ENCODE measurements at places on chromosomes 4 and X.

GRCh38 chr4:165325732-165326512, 1.5 kb upstream of the MSMO1 start:
- DNase-seq = peak; percentile 8

DNA sequence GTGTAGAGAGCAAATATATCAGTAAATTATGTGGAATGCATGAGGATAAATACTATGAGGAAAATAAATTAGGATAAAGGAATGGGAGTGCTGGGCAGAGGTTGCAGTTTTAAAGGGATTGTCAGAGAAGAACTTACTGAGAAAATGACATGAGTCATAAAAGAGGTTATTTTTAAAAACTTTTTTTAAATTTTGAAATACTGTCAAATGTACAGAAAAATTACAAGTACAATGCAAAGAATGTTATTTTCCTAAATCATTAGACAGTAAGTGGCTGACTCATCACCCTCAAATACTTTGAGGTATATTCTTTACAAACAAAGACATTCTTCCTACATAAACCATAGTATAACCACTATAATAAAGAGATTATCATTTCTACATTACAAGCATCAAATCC, 29.8 kb upstream of the H2AZ1 start:
- no peak for DNase-seq

DNA sequence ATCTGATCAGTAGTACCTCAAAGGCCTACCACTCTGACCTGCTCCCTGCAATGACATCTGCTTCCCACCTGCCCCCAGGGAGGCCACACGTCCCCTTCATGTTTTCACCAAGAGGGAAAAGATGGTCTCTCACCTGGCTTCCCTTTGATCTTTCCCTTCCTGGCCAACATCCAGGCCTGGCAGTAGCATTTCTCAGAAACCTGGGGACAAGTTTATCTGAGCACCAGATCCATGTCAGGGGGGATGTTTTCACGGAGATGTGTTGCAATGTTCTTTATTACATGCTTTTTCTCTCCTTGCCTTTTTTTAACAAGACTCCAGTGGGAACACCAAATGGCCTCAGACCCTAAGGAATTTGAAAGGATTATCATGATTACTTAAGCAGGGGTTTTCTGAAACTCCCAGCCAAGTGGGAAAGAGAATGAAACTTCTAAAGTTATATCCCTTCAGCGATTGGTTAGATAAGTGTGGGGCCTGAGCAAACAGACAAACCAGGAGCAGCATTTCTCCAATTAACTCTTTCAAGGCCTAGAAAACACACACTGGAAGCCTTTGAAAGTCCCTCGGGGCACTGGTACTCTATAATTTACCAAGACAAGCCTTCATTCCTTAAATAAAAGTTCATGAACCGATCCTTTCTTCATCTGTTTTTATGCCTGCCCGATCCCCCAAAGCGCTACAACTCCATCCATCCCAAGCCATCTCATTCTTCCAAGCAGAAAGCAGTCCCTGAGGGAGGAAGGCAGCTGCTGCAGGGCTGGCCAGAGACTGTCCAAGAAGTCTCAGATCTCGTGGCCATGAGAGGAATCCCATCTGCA, 94.1 kb downstream of the BCOR start:
- DNase-seq = no peak

GRCh38 chrX:130869239-130869638, 33.8 kb downstream of the ENOX2 start:
- DNase-seq = no peak

- DNase-seq = no peak
These were observed 28.1 kb downstream of the CASP6 start for GRCh38 chr4:109675181-109675580.

- DNase-seq = no peak
These were observed 66.2 kb upstream of the FRAS1 start for GRCh38 chr4:77990904-77991358.

GRCh38 chr4:66855956-66856355, 689.3 kb downstream of the CENPC start:
- DNase-seq = no peak

DNA sequence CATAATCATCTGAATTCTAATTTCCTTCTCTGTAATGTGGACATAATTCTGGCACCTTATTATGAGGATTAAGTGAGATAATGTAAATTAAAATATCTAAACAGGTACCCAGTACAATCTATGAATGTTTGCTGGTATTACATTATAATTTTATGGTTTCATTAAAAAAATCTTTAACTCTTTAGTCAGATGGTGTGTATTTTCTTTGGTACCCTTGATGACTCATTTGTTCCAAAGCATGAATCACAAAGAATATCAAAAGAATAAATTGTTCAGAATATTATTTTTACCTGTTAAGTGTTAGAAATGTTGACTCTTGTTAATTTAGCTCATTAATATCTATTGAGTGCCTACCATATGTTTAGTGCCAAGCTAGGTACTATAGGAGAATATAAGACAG, 74.3 kb downstream of the SNX25 start:
- DNase-seq = no peak

- DNase-seq = no peak
These were observed 112.0 kb downstream of the VEGFC start for GRCh38 chr4:176680668-176681180.

DNA sequence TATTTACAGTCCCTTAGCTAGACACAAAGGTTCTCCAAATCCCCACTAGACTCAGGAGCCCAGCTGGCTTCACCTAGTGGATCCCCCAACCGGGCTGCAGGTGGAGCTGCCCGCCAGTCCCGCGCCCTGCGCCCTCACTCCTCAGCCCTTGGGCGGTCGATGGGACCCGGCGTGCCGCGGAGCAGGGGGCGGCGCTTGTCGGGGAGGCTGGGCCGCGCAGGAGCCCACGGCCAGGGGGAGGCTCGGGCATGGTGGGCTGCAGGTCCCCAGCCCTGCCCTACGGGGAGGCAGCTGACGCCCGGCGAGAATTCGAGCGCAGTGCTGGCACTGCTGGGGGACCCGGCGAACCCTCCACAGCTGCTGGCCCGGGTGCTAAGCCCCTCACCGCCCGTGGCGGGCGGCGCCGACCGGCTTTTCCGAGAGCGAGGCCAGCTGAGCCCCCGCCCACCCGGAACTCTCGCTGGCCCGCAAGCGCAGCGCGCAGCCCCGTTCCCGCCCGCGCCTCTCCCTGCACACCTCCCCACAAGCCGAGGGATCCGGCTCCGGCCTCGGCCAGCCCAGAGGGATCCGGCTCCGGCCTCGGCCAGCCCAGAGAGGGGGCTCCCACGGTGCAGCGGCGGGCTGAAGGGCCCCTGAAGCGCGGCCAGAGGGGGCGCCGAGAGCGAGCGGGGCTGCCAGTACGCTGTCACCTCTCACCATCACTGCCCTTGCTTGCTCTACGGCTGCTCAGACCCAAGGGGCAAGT, 39.4 kb downstream of the WFS1 start:
- peak; percentile 16 for DNase-seq

DNA sequence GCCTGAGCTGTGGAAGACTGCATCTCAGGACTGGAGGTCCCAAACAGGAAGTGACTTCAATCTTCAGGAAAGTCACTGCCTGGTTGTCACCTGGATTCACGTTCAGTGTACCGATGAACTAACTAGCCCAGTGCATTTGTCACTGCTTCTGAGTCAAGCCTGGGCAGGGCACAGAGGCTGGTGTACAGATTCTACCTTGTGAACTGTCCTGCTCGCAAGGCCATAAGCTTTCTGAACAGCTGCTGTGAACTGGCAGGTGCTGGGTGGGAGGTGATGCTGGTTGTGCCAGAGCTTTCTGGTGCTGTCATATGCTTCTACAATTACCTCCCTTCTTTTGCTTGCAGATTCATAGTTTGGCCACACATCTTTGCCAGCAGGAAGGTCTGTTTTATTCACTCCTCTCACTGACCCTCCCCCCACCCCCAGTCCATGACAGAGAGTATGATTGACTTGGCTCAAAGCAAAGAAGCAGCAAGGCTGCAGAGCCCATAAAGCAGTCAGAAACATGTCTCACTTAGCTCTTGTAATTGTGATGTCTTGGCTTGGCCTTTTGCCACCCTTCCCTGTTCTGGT, 40.5 kb downstream of the ZCCHC12 start:
- DNase-seq = no peak

DNA sequence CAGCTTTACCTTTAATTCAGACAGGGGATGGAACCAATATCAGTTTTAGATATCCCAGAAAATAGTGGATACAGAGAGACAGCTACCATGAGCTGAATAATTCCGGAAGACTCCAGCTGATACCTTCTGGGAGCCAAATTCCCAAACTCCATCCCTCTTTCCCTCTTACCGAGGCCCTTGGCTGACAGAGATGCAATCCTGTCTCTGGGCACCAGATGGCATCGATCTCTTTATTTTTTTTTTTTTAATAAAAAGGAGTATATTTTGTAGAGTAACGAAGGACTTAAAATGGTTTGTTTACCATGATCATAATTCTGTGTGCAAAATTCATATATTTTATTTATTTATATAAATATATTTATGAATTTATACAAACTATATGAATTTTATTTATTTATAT, 31.0 kb downstream of the RAB40A start:
- no peak for DNase-seq

- no peak for DNase-seq
These were observed 242.7 kb upstream of the ETNPPL start for GRCh38 chr4:109005523-109005922.

DNA sequence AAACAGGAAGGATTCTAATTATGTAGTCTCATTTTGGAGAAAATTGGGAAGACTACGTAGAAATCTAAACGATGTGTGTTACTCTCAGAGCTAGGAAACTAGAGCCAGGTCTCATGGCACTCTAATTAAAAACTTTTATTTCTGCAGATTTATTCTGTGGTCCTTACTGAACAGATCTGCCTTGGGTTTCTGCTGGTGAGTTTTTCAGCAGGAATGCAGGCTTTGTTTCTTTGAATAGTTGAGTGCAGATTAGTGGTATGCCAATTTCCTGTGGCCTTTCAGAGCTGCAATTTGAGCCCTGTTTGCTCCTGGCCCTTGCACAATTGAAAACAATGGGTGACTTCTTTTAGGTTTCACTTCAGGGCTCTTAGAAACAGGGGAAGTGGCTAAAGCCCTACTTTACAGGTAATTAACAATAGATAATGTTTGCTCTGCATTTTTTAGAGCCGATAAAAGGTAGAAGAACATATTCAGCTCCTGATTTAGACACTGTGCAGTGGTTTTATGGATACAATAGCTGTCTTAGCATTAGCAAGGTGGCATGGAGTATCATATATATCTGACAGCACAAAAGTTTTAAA, 21.8 kb downstream of the SPRY1 start:
- no peak for DNase-seq

DNA sequence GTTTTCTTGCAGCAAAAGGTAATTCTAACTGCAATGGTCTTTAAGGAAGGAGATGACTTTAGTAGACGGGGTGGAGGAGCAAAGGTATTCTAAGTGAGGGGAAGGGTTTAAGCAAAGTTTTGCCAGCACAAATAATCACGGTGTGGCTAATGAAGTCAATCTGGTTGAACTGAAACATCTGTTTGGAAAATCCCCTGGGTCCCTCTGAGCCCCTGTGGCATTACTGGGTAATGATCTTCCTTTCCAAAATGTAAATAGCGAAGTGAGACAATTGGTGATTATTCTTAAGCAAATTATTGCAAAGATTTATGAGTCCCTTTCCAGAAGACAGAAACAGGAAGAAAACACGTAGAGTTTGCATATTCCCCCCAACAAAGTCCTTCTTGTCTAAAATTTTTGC, 47.2 kb downstream of the FGFBP1 start:
- no peak for DNase-seq

DNA sequence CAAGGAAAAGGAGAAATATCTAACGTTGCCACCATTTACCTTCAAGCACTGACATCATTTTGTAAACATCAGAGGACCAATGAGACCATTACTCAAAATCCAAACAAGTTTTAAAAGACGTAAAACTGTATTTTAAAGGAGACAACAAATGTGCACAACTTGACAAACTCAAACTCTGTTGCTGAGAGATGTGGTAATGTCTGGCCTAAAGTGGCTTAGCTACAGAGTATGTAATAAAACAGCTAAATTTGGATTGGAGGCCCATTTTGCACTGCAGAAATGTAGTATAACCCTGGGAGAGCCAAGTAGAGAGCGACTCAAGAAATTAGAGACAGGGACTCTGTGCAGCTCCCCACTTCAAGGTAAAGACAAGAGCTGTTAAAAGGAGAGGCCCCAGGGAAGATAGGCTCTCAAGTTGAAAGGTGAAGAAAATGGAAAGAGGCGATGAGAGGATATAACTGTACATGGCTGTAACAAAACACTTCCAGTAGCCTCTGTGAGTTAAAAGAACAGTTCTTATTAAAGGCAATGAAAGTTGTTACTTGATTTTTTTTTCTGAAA, 20.3 kb downstream of the UNC5C start:
- no peak for DNase-seq

DNA sequence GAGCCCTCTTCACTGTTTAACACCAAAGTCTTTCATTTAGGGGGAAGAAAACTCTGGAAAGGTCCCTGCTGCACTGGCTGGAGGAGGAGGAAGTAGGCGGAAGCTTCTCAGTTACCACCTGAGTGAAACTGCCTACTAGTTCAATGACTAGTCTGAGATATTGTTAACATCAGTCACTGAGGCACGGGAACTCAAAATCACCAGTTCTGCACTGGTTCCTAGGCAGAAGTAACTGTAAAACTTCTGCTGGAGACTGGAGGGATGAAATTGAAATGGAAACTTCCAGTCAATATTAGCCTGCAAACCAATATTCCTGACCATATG, 178.3 kb downstream of the SNCA start:
- no peak for DNase-seq

- no peak for DNase-seq
These were observed at the start of gene TMEM47 for GRCh38 chrX:34656842-34657725. TMEM47 (minus strand) TSS chrX:34657285; CDS start chrX:34657029, 256 bp downstream.

- DNase-seq = no peak
These were observed 29.6 kb downstream of the KDM5C start for GRCh38 chrX:53195401-53195800.

GRCh38 chr4:184664445-184665210, 15.1 kb downstream of the PRIMPOL start:
- no peak for DNase-seq

DNA sequence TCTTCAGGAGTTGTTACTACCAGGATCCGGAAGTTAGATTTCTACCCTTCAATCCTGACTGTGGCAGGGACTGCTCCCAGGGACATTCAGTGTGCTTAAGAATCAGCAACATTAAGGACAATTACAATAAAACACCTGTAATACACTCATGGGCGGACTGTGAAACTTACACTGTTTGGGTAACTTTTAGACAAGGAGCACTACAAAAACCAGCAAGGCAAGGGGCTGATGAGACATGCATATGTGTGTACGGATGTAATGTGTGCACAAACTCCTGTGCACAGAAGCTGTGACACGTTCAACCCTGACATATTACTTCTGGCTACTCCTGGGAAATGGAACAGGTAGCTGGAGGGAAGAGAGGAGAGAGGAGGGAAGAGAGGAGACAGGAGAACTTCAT, 75.8 kb downstream of the FAT1 start:
- DNase-seq = no peak

- peak; percentile 91 for DNase-seq
These were observed 46.4 kb downstream of the ASMT start for GRCh38 chrX:1661048-1661921.

- no peak for DNase-seq
These were observed 10.0 kb downstream of the FBXW7 start for GRCh38 chr4:152525878-152526277.

- no peak for DNase-seq
These were observed 14.7 kb downstream of the HELQ start for GRCh38 chr4:83440899-83441298.

Data from CD4-positive, alpha-beta T cell treated with Interleukin-6 for 4 hours (primary cell).